ENCODE measurements at places on chromosomes 12 and 14. TPM values are rescaled to one million over a fixed set of nuclear protein-coding genes. Genes with fewer than 3 reads are reported as not detected.

DNA sequence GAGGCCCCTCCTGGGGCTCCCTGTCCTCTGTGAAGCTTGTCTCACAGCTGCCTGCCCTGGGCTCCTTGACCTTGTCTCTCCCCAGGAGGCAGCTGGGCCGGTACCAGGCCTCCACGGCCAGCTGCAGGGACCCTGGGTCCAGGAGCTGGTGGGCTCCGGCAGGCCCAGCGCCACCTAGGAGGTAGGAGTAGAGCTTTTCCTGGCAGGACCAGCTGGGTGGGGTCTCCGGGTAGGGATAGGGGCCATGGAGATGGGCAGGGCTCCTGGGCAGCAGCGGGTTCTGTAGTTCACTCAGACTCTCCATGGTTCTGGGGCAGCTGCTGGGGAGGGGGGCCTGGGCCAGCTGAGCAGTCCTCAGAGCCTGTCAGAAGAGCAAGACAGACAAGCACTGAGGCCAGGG, 16.6 kb downstream of the SYNDIG1L start:
- no peak for DNase-seq

Gene ENDOU
- total RNA-seq: not detected

GRCh38 chr14:22536853-22537338, 52.1 kb downstream of the DAD1 start:
- no peak for DNase-seq

Gene CLEC2A
- not detected for total RNA-seq

Gene ANO2
- total RNA-seq: 4.1 TPM

Gene SLC2A14
- total RNA-seq: under 0.01 TPM

Gene KCNJ8
- total RNA-seq: 6.5 TPM

DNA sequence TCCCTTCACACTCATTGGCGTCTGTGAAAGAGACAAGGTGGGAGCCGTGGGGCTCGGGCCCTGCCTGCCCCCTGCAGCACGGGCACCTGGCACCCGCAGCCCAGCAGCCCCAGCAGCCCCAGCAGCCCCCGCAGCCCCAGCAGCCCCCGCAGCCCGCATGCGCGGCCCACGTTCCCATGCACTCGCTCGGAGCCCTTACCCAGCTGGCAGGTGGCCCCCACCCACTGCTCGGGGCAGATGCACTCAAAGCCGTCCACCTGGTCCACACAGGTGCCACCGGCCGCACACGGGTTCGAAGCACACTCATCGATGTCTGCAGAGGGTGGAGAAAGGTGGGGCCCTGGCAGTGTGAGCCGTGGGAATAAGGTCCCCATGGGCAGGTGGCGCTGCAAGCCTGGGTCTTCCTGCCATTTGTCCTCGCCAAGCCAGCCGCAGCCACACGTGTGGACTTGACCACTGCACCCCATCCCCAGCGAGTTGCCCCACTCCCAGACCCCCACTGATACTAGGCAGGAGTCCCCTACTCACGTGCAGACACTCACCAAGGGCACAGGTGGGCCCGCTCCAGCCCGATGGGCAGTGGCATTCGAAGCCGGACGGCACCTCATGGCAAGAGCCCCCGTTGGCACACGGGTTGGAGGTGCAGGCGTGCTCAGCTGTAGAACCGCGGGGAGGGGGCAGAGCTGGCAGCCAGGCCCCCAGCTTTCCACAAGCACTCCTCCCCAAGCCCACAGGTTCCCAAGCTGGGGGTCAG, 17.3 kb downstream of the JAG2 start:
- DNase-seq: no peak

Gene CCDC38
- total RNA-seq: not detected

- no peak for DNase-seq
Measured at GRCh38 chr14:68337279-68337678, 455.6 kb downstream of the ZFP36L1 start.

GRCh38 chr14:65387628-65388027, 24.9 kb upstream of the FUT8 start:
- DNase-seq: no peak

Gene GSC
- total RNA-seq: not detected

Gene CPNE8
- 32.6 TPM for total RNA-seq

All from frontal cortex (tissue), 4 donors.